Stimulated activated memory B cell treated with anti-CD40 and anti-IgM and Interleukin-4, amounts not matched to agents 10 μg/mL and 1 μg/mL and 100 μg/mL, for 72 hours (primary cell): ENCODE measurements at places on chromosomes 16 and 17.

- ATAC-seq, result no peak
Measured at GRCh38 chr17:45022655-45023339, 28.6 kb downstream of the DCAKD start.

GRCh38 chr16:54080524-54081008 lies 206.0 kb downstream of the IRX3 start:
- ATAC-seq, result no peak

GRCh38 chr17:40849723-40850122 lies 17.3 kb downstream of the KRT12 start:
- ATAC-seq, result no peak

GRCh38 chr17:78357672-78358537 lies 2.0 kb downstream of the SOCS3 start:
- ATAC-seq, result no peak

GRCh38 chr16:3580251-3580651 lies 3.0 kb upstream of the NLRC3 start:
- no peak for ATAC-seq

GRCh38 chr17:32709562-32709961 lies 167.4 kb downstream of the MYO1D start:
- no peak for ATAC-seq

- ATAC-seq, result no peak
Measured at GRCh38 chr17:7816926-7817642, 16.9 kb upstream of the KDM6B start.

DNA sequence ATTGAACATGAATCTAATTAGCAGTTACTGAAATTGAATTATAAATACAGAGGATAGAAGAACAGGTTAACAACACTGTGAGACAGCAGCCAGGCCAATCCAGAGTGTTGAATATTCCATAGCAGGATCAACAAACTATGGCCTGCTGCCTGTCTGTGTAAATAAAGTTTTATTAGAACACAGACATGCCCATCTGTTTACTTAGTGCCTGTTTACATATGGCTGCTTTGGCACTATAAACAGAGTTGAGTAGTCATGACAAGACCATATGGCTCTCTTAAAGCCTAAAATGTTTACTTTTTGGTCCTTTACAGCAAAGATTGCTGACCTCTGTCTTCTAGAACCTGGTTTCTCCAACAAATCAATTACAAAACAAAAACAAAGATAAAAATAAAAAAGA lies 115.4 kb upstream of the CDC42EP4 start:
- no peak for ATAC-seq

- ATAC-seq, result no peak
Measured at GRCh38 chr16:88777471-88778270, 7.3 kb downstream of the PIEZO1 start.

GRCh38 chr16:66491716-66492064 lies 58.2 kb downstream of the TK2 start:
- no peak for ATAC-seq

- ATAC-seq, result no peak
Measured at GRCh38 chr16:68445458-68445857, 2.9 kb downstream of the SMPD3 start.

DNA sequence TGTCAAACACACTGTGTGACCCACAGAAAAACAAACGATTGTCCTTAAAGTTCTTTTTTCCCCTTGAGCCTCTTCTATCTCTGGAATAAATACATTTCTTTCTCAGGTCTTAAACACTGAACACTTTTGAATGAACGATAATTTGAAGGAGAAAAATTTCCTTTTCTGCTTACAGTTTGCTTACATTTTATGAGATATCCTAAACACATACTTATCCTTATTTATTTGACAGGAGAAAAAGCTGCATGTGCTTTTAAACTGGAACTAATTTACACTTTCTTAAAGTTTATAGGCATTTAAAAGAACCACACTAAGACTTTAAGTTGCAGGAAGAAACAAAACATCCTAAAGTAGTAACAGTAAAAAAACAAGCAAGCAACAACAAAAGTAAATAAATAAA lies 4.7 kb upstream of the IGF2BP1 start:
- no peak for ATAC-seq

DNA sequence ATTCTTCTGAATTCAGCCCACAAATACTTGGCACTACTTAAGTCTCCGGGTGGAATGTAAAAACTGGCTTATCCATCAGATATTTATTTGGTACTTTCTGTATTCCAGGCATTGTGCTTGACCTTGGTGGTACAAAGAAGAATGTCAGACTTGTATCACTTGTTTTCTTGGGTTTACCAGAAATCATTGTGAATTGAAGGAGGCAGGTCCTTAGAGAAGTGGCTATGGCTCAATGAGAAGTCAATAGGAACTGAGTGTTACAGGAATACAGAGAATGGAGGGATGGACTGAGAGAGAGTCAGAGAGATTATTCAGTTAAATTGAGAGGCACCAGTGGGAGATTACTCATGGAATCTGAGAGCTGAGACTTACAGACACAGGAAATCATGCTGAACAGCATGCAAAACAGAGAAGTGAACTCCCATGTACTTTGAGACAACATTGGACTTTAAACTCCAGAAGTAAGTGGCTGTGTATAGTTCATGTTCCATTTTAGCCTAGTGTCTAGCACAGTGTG lies 704.1 kb downstream of the CDH11 start:
- no peak for ATAC-seq

DNA sequence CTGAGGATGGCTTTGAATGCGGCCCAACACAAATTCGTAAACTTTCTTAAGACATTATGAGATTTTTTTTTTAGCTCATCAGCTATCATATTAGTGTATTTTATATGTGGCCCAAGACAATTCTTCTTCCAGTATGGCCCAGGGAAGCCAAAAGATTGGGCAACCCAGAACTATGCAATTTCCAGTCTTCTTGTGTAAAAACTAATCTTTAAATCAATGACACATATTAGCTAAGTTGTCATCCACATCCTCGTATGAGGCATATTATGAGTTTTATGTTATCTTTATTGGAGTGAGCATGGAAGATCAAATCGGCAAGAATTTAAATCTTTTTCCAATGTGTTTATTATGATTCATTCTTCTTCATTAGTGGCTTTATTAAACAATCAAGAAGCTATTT lies 198.6 kb upstream of the HSBP1 start:
- ATAC-seq, result no peak

DNA sequence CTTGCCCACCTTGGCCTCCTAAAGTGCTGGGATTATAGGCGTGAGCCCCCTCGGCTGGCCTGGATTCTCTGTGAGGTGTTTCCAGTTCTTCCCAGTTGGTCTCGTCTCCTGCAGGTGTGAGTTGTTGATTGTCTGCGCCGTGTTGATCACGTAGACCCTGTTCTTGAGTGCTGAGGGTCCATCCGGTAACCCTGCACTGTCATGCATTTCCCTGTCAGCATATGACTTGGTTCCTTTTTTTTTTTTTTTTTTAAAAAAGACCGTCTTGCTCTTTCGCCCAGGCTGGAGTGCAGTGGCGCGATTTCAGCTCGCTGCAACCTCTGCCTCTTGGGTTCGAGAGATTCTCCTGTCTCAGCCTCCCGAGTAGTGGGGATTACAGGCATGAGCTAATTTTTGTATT lies 17.3 kb downstream of the MGRN1 start:
- no peak for ATAC-seq

GRCh38 chr17:65017207-65017774 lies 39.2 kb downstream of the GNA13 start:
- no peak for ATAC-seq

- ATAC-seq, result no peak
Measured at GRCh38 chr17:64378890-64379354, 11.7 kb downstream of the PECAM1 start.
